ENCODE measurements at places on chromosomes 11 and 22.

DNA sequence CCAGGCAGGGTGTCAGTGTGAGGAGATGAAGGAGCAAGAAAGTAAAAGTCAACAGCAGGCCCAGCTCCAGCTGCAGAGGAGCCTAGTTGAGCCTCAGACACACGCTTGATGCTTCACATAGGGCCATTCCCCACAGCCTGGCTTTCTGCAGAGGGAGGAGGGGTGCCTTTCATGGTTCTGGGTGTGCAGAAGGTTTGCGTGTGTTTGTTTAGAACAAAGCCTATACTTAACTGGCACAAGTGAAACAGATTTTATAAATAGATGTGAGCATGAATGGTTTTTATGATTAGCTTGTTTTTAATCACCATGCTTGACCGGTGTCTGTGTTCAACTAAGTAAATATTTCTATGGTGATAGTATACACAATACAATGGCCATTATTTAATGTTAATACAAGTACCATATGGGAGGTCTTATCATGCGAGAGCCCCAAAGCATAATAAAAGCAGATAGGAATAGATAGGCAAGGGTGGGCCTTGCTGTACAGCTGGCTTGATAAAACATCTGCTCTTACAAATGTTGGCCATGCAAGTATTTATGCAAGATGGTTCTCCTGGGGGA is 290.2 kb downstream of the ETS1 start:
- no peak for DNase-seq

DNA sequence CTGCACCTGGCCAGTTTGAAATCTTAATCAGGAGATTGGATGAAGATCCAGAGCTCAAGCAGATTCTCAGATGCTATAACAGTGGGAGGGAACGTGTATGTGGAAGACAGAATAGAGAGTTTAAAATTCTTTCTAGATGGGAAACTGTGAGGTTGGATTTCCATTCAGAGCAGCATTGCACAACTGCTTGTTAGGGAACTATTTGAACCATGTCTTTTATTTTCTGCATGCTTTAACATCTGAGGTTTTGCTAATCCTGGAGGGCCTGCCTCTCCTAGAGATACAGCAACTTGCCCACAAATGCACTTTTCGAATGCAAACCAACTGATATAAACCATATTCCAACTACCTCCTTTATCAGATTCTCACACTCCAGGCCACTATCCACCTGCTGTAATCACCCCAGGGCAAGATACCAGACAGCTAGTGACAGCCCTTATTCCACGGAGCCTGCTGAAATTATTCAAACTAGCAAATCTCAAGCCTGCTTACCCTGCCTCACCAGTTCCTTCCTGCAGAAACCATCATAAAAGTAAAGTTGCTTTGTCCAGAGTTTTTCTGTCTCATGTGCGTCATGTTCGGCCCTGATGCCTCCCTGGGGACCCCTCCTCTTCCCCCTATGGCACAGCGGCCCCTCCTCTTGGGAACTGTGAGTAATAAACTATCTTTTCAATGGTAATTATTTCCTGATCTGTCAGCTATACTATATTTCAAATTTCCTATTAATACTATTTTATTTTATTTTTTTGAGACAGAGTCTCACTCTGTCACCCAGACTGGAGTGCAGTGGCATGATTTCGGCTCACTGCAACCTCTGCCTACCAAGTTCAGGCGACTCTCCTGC is 18.4 kb upstream of the SEC14L4 start:
- DNase-seq, result no peak

GRCh38 chr11:71843858-71844257 is 10.9 kb downstream of the DEFB108B start:
- DNase-seq, result no peak

DNA sequence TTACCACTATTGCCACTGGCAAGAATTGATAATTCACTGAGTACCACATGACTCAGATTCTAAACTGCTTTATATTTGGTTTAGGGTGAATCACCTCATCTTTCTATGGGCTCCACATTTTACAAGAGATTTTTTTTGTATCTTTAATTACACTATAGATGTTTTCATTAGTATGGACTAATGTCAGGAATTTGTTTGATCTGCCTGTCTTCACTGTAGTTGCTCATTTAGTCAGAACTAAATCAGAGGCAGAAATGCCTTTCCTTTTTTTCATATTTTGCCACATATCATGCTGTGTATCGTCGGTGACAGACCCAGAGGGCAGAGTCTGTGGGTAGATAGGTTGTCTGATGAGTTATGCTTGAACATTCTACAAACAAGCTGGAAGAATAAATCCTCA is 524.1 kb downstream of the METTL15 start:
- DNase-seq, result no peak

DNA sequence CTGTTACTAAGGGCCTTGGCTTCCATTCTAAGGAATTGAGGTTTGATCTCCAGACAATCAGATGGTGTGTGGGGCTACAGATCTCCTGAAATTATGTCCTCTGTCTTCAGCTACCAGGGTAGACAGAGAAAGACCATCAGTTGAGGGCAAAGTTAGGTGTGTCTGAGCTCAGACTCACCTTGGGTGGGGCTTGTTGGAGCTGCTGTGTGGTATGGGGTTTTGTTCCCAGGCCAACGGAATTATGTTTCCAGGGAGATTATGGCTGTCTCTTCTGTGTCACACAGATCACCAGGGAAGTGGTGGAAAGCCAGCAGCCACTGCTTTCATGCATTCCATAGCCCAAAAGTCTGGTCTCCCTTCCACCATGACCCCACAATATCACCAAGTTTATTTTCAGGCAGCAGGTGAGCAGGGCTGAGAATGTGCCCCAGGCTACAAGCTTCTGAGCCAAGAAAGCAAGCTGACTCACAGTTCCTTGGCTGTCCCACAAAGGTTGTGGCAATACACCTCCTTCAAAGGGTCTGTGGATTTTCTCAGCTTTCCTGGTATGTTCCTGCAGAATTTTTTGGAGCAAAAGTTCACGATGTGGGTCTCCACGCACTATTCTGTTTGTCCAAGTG is 714.9 kb downstream of the LUZP2 start:
- DNase-seq, result no peak

GRCh38 chr11:46856605-46857343 is 10.7 kb upstream of the CKAP5 start:
- DNase-seq, result no peak

GRCh38 chr11:78030429-78031325 is 7.6 kb upstream of the KCTD14 start:
- DNase-seq, result no peak

DNA sequence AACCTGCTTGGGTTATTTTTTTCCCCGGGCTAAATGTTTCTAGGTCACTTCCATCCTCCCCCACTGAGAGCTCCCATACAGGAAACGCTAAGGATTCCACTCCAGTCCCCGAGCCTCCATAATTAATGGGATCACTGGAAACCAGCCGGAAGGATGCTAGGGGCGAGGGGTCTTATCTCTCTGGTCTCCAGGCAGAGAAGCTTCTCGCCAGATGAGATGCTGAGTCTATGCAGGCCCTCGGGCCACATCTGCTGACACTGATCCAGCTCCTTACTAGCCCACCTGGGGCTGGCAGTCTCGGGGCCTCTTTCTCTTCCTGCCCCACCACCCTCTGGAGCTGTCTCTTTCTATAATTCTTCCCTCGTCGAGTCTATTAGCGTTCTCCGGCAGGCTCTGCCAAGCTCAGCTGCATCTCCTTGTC is 125.9 kb upstream of the SYT13 start:
- no peak for DNase-seq

DNA sequence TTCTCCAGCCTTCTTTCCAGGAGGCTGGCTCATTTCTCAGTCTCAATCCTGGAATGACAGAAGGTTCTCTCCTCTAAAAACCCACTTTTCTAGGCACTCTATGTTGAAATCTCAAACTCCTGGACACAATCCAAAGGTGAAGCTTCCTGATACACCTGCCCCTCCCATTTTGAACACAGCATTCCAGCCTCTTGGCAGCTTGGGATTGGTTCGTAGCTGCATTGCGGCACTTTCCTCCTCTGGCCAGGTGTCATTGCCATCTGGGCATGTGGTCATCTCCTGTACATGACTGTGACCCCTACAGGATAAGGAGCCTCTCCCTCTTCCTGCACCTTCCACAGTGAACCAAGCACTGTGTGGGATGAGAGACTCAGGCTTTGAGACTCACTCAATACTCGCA is 230.2 kb upstream of the B3GAT1 start:
- no peak for DNase-seq
